ENCODE measurements at places on chromosomes 1 and 21.
A peak's percentile ranks its signal among the peaks of the same experiment; 100 is the strongest.

DNA sequence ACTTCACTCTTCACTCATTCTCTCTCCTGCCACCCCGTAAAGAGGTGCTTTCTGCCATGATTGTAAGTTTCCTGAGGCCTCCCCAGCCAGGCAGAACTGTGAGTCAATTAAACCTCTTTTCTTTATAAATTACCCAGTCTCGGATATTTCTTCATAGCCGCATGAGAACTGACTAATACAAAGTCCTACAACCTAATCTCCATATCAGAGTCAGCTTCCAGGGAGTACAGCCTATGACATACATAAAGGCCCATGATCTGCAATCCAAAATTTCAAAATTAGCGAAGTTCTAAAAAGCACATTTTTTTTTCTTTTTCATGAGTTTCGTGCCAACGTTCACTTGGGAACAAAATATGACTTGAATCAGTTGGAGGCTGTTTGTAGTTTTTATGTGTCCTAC, 256.9 kb upstream of the DUSP10 start:
- DNase-seq: no peak

- DNase-seq: no peak
These were observed 29.8 kb downstream of the HYI start for GRCh38 chr1:43423672-43424550.

DNA sequence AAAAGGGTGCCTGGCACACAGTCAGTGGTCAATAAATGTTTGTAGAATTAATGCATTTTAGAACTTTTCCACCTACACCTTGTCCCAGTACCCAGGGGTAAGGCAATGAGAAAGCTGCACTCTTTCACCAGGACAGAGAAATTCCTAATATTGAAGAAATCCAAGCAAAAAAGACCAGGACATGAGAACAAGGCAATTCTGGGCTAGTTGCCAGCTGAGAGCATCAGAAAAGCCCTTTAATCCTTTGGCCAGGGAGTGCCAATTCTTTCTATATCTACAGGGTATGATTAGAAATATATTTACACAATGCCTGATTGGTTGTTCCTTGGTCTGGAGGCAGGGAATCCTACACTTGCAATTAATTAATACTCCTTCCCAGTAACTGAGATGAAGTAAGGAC, 492.4 kb upstream of the NFIA start:
- DNase-seq: no peak

DNA sequence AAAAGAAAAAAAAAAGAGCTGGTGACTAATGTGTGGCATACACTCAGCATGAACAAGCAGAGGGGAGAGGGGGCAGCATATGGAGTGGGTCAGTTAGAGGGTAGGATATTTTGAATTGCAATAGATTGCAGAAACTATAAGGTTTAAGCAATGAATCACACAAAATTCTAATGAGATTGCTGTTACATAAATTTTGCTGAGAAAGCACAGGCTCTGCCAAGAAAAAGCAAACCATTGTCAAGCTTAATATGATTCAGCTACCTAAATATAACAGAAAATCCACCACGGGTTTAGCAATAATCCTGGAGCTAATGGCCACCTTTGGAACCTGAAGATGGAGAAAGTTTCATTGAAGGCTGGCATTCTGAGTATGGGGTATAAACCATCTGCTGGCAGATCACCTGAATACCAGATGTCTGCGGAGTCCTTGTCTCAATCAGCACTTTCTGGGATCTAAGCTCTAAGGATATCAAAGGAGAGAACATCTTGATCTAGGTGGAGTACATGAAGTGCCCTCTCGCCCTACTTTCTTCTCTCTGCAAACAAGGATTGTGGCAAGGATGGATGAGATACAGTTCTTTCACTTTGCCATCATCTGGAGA, 30.3 kb upstream of the ANGPTL7 start:
- DNase-seq: peak; percentile 95

- peak; percentile 7 for DNase-seq
These were observed 10.9 kb upstream of the CD5L start for GRCh38 chr1:157852476-157852875.

DNA sequence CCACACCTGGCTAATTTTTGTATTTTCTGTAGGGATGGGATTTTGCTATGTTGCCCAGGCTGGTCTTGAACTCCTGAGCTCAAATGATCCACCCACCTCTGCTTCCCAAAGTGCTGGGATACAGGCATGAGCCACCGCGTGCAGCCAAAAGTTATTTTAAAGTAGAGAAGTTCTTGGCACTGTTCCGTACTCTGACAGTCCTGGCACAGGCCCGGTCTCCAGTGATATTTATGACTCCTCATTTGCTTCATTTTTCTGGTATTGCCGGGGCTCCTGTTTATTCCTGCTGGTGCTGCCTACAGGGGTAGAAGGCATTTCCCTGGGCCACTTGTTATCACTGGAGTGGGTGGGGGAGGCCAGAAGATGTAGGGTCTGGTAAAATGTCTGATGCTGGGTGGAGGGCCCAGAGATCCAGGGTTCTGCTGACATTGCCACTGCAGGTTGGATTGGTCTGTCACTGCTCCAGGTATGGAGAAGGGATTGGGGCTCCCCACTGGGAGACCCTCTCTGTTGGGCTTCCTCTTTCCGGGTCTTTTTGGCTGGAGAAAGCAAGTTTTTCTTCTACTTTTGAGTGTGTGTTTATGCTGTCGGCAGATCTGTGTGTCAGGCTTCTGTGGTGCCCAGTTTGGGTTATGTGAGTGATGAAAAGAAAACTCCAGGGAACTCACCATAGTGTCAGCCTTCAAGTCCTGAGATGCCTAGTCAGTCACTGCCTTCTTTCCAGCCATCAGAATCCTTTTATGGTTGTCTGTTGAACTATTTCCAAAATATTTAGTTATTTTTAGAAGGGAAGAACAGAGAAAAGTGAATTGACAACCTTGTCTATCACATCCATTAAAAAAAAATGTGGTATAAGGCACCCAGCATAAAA, 4.5 kb downstream of the MROH7 start:
- peak; percentile 8 for DNase-seq

GRCh38 chr1:25194572-25195020, 37.7 kb downstream of the SYF2 start:
- no peak for DNase-seq

Data from fibroblast of mammary gland (primary cell).